Memory B cell (primary cell): ENCODE measurements at places on chromosomes 4 and X.

DNA sequence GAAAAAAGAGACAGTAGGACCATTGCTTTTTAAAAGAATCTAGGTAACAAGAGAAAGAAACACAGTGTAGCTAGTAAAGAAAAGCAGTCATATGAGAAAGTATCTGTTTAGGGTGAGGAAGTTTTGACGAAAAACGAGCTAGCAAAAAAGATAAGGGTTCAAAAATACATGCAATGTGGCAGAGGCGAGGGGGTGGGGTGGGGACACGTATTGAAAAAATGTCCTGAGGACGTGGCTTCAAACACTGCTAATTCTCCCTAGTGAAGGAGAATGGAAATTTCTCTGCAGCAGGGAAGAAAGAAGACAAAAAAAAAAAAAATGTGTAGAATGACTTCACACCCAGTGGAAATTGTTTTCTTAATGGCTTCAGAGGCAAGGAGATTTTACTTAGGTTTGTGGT is 856.4 kb upstream of the INTU start:
- no peak for DNase-seq

DNA sequence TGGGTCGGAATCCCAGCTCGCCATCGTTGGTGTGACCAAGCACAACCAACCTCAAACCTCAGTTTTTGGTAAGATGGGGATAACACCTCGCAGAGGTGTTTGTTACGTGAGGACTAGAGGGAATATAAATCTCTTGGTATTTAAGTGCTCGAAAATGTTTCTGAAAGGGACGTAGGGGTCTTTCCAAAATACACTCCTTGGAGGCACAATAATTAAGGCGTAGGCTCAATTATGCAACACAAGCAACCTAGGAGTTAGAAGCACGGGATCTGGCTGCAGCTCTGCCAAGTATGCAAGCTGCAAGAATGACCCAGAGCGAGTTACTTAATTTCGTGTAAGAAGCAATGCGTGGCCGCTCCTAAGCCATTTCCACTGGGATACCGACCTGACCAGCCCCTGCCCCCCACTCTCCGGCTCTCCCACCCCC is 552 bp downstream of the ADH5 start:
- DNase-seq: no peak

GRCh38 chr4:186487726-186488125 is 67.6 kb downstream of the MTNR1A start:
- DNase-seq: no peak

DNA sequence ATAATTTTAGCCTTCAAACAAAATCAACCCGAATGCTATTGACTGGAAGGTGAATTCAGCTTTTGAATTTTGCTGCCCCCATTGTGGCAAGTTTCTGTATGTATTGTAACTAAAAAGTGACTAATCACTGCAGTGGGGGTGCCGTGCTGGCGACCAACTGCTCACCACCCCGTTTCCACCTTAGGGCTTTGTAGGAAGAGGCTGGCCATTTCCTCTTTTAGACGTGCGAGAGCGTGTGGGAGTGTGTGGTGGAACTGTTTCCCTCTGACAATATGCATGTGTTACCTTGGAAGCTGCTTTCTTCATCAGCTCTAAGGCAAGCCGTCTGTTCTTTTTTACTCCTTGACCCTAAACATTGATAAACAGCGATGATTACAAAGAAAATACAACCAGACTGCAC is 78.8 kb downstream of the SEL1L3 start:
- no peak for DNase-seq

- DNase-seq: no peak
Measured at GRCh38 chrX:43003939-43004338, 226.0 kb upstream of the PPP1R2C start.

DNA sequence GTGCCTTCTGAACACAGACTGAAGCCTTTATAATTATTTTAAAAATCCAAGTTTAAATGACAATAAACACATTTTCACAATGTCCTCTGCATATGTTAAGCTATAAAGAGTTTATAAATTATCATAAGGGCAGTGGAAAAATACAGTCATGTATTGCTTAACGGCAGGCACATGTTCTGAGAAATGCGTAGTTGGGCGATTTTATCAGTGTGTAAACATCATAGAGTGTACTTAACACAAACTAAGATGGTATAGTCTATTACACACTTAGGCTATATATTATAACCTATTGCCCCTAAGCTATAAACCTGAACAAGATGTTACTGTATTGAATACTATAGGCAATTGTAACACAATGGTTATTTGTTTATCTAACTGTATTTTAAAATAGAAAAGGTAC is 254.7 kb downstream of the GABRG1 start:
- no peak for DNase-seq

GRCh38 chrX:11427453-11428071 is 134.3 kb downstream of the AMELX start:
- DNase-seq: peak; percentile 33

- DNase-seq: no peak
Measured at GRCh38 chrX:45849261-45849862, 648.7 kb upstream of the DIPK2B start.

DNA sequence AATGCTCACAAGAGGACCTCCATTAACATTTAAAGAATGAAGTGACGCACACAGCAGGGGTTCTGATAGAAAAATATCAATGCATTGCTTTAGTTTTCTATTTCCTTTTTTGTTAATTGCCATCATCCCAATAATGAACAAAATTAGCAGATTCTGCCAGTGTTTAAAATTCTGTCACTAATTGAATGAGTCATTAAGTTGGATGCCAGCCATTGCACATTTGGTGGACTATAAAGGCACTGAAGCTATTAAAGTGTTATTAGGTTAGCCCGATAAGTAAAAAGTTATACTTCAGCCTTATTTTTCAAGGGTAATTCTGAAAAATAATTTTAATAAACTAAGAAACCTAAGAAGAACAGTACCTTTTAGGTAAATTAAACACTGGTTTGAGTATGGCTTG is 53.1 kb downstream of the MAP3K15 start:
- DNase-seq: no peak

DNA sequence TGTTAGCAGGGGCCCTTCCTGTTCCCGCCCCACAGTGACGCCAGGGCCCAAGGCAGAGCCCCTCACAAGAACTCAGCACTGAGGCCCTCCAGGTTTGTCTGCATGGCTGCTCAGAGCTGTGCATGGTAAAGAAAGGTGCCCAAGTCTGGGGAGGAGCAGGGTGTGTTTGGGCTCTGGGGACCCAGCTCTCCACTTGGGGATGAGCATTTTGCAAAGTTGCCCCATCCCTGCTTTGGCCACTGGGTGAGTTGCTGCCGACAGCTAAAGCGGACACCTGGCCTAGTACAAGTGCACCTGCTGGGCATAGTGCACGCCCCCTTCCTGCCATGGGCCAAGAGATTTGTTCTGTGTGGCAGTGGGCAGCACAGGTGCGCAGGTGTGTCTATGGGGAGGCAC is 2.0 kb upstream of the MXD4 start:
- no peak for DNase-seq

GRCh38 chr4:118745357-118745756 is 60.2 kb downstream of the METTL14 start:
- no peak for DNase-seq

DNA sequence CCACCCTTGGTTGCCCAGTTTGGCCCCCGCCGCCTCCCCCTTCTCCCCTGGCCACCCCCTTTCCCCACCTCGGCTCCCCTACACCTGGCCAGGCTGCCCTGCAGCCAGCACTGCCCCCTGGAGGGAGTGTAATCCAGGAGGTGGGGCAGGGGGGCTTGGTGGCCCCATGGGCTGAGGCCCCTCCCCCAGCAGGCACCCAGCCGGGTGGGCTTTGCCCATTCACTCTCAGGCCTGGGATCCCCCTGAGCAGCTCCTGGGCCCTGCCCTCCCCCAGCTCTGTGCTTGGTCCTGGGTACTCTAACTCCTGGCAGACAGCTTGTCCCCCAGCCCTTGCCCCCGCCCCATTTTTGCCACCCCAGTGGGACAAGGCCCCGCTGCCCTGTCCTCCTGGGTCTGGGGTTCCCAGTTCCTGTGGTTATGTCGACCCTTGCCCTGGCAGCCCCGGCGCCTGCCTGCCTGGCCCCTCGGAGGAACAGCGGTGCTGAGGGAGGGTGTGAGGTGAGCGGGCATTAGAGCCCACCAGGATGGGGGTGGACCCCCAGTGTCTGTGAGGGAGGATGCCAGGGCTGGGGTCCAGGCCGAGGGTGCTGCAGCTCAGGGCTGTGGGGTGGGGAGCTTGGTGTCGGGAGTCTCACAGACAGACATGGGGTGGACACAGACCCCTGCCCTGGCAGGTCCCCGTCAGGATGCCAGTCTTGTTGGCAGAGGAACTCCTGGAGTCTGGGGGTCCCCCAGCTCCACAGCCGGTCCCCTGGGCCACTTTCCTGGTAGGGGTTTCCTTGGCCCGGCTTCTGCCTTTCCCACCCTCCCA is 10.2 kb downstream of the NAT8L start:
- DNase-seq: no peak

- DNase-seq: no peak
Measured at GRCh38 chr4:123649250-123649644, 252.7 kb downstream of the SPRY1 start.

DNA sequence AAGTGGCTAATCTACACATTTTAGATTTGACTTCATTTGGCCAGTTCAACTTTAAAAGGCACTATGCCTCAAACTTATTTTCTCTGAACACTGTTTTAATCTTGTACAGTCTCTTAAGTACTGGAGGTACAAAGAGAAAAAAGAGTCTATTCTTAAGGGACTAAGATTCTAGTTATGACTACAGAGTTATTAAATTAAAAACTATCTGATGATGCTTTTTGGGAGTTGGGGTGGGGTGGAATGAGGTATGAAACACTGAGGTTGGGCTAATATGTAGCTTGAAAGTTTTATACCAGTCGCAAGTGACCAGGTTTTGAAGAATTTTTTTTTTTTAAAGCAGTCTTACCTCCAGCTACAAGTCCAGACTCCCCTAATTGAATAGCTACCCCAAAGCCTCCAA is 17.7 kb upstream of the GPR34 start:
- no peak for DNase-seq

DNA sequence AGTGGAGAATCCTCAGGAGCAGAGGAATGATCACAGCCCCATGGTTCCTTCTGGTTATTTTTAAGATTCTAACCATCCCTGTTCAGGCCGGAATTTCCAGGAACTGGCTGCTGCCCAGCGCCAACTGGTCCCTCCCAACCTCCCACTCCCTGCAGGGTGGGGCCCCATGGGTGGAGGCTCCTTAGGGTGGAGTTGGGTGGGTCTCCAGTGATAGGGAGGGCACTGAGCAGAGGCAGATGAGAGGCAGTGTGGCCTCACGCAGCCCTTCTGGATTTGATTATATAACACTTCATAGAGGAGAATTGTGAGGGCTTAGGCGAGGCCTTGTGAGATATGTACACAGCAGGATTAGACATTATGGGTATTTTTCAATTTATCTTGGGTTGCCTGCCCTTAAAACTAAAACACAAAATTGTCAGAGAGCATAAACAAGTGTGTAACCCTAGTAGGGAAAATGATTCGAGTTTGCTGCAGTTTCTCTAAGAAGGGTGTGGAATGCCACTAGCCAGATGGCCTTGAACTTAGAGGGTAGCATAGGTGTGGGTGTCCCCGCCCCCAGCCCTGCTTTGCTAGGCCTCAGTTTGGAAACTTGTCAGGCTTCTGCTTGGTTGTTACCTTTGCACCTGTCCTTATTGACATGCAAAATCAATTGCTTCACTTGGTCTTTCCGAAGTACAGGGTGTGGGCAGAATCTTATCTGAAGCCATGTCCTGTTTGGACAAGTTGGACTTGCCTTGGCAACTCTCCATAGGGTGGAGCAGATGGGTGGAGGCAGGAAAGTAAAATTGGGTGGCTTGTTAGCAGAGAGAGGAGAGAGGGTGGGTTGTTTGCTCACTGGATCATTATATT is 9.4 kb downstream of the KLF3 start:
- no peak for DNase-seq

DNA sequence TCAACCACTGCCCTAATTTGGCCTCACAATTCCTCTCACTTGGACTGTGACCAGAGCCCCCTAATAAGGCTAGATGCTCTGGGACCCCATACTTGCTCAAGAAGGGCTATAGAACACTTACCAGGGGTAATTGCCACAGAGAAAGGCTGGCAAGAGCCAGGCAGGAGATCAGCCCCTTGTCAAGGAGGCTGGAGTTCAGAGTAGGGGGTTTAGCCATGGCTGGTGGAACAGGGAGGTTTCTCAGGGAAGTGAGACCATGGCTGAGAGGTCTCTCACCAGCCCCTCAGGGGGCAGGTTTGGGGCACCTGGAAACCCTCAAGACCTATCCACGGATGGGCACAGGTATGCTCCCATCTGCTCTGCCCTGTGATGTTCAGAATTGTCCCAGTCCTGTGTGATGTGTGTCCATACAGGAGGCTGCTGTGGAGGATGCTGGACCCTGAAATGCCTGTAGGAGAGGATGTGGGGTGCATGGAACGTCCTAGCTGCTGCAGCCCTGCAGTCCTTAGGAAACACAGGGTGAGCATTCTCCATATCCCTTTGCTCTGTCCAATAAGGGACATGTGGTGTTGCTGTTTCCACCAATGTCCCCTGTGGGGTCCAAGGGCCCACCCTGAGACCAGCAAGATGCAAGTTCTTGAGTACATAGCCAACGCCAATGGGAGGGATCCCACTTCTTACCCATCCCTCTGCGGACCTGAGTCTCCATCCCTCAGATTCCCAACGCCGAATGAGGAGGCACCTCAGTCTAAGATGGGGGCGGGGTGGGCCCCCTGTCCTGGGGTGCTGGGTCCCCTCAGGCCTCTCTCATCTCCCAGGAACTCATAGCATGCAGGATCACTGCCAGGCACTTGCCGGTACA is 16.4 kb upstream of the HSFX1 start:
- no peak for DNase-seq

GRCh38 chr4:185099024-185099682 is 43.9 kb upstream of the SLC25A4 start:
- DNase-seq: no peak

DNA sequence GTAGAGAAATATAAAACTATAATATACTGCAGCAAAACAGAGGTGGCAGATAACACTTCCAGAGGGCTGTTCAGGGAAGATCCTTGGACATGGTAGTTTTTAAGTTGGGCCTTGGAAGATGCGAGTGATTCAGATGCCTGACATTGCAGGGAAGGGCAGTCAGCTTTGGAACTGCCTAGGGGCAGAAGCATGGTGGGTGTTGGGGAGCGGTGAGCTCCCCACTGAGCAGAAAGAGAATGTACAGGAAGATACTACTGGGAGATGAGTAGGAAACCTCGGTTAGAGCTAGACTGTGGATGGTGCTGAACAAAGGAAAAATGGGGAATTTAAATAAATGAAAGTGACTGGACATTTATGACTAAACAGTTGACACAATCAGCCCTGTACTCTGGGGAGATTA is 24.9 kb upstream of the SEC24B start:
- DNase-seq: no peak

- DNase-seq: no peak
Measured at GRCh38 chrX:53028678-53029077, 19.9 kb upstream of the GPR173 start.

DNA sequence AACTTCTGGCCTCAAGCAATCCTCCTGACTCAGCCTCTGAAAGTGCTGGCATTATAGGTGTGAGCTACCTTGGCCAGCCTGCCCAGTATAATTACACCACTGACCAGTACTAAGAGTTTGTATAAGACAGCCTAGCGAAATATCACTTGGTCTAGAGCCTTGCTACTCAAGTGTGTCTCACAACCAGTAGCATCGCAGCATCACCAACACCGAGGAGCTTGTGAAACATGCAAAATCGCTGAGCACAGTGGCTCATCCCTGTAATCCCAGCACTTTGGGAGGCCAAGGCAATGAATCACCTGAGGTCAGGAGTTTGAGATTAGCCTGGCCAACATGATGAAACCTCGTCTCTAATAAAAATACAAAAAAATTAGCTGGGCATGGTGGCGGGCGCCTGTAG is 102.0 kb upstream of the GATB start:
- no peak for DNase-seq
